ENCODE measurements at places on chromosomes 12 and 14. TPM values are rescaled to one million over a fixed set of nuclear protein-coding genes. Genes with fewer than 3 reads are reported as not detected.

- no peak for DNase-seq
Observed at GRCh38 chr12:59890896-59891579, 295.2 kb downstream of the SLC16A7 start.

DNA sequence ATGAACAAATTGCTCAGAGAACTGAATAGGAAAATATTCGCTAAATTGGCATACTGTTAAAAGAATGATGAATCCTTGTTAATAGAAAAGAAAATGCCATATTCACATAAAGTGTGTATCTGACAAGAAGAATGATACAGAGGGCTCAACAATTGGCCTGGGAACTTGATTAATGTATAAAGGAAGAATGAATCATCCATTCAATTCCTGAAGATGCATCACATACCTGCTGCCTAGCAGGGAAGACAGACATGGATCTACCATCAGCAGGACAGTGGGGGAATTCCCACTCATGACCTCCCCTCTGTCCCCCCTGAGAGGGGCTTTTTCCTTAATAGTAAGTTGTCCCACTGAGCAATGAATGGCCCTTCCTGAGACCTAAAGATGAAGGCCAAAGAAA is 13.5 kb downstream of the PTPN21 start:
- no peak for DNase-seq

- no peak for DNase-seq
Observed at GRCh38 chr12:66449531-66449930, 147.2 kb downstream of the HELB start.

DNA sequence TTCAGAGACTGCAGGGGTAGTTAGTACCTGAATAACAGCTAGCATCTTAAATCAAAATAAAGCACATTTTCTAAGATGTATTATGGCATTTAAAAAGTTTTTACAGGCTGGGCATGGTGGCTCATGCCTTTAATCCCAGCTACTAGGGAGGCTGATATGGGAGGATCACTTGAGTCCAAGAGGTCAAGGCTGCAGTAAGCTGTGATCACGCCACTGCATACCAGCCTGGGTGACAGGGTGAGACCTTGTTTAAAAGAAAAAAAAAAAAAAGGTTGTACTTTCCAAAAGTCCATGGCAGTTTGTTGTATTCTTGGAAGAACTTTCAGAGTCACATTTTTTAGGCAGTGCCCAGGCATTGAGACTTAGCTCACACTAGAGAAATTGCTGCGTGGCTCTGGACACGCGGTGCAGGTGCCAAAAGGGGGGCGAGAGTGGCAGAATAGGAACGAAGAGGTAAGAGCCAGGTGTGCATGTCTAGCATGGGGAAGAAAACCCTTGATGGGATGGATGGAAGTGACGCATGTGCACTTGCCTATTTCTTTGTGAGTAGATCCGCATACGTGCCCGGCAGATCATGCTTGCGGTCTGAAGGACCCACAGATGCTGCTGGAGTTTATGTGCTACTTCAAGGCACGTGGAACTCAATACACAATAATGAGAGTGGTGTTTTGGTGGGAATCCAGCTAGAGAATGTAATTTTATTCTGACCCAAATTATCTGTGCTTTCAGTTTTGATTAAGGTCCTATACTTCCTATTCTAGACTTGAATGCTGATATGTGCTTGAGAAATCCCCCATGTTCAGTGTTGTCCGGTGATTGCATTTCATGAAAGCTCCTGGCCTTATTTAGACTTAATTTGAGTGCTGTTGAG is 11.9 kb downstream of the ANKRD13A start:
- no peak for DNase-seq

DNA sequence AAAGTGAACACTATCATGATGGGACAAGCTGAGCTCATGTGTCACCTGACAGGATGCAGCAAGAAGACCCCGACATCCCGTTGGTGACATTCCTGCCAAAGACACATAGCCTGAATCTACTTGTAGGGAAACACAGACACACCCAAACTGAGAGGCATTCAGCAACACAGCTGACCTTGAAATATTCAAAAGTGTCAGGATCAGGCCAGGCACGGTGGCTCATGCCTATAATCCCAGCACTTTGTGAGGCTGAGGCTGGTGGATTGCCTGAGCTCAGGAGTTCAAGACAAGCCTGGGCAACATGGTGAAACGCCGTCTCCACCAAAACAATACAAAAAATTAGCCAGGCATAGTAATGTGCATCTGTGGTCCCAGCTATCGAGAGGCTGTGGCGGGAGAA is 232.0 kb upstream of the PLXNC1 start:
- DNase-seq = no peak

GRCh38 chr14:38253676-38254075 is 2.2 kb downstream of the CLEC14A start:
- no peak for DNase-seq

GRCh38 chr12:52310622-52311284 is 10.4 kb downstream of the KRT83 start:
- DNase-seq = no peak

Gene SMARCD1
- total RNA-seq = 69.5 TPM

Gene RBP5
- total RNA-seq = not detected

Gene ZBTB42
- 3.0 TPM for total RNA-seq

Measured in natural killer cell treated with Interleukin-12 subunit alpha and Interleukin-12 subunit beta and Interleukin-15 and Interleukin-18, amount 100 ng/mL, for 72 hours (primary cell).